ENCODE measurements at places on chromosomes 12 and 14.

DNA sequence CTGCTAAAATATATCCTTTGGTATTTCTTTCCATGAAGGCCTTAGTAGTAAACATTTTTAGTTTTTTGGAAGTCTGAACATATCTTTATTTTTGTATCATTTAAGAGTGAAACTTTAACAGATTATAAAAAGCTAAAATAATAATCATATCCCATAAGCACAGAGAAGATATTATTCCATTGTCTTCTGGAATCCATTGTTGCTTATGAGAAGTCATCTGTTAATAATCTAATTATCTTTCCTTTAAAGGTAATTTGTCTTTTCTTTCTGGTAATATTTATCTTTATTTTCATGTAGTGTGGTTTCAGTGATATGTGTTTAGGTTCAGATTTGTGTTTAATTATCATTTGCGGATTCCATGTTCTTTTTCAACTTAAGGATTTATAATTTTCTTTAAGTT is 261.7 kb downstream of the MSRB3 start:
- no peak for DNase-seq

DNA sequence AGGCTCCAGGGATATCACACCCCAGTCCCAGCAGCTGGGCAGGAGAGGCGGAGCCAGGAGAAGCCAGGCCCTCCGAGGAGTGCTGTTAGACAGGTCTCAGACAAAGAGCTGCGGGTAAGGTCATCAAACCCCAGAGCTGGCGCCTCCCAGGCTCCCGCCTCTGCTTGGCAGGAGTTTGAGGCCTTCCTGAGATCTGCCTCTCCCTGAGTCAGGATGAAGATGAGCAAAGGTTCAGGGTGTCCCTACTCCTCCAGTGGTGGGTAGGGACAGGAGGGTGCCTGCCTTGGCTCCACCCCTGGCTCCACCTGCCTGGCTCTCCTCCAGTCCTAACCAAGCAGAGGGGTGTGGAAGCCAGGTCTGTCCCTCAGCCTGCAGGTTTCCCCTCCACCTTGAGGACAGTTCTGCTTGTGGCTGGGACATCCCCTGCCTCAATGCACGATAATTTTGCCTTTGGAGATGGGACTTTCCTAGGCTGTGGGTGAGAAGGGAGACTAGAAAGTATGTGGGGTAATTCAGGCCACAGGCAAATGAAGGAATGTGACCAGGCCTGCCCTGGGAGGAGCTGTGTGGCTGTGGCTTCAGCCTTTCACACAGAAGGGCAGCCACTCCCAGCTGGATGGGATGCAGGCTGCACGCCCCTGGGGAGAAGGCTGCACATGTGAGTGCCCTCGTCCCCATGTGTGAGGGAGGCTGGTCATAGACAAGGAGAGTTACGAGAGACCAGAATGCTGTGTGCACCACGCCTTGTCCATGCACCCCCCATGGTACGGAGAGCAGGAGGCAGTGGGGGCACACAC is 2.2 kb downstream of the PLEKHG6 start:
- no peak for DNase-seq

GRCh38 chr14:69012256-69012953 is 33.3 kb upstream of the ACTN1 start:
- no peak for DNase-seq

- DNase-seq = no peak
These were observed 157.3 kb upstream of the DDHD1 start for GRCh38 chr14:53310412-53310811.

DNA sequence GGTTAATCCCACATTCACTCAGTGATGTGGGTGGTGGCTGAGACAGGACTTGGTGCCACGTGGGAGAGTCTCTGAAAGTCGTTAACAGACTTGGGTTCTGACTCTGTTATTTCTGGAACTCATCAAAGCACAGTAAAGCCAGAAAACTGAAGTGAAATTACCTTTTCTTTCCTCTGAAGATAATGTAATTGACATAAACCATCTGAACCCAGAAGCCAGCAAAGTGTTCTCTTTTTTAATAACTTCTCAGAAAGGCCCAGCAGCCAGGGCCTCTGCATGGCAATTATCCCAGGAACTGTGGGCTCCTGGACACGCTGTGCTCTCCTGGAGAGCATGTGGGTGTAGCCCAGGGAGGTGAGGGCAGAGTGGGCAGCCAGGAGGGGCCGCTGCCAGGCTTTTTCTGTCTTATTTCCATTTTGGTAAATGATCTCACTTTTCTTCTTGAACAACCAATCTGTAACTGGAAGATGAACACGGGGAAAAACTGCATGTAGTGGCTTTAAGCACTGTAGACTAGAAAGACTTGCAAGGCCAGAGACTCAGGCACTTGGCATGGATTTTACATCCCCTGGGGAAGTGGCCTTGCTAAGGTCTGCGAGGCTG is 444.1 kb upstream of the TMEM132C start:
- DNase-seq = no peak

GRCh38 chr14:75491376-75491978 is 30.8 kb upstream of the BATF start:
- no peak for DNase-seq

- no peak for DNase-seq
These were observed 8.0 kb upstream of the ANKRD9 start for GRCh38 chr14:102517392-102518062.

DNA sequence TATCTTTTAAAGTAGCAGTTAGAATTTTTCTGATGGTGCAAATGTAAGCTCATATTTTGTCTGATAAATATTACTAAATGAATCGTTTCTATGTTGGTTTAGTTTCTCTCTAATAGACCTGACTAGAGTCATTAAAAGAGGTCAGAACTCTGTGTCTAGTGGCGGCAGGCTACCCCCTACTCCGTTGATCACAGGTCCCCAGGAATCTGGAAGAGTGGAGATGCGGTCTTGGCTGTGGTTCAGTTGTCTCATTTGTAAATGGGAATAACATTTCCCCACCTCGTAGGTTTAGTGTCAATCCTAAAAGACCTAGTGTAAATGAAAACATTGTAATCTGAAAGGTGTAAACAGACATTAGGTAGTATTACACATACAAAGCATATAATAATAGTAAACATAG is 4.7 kb upstream of the FOXJ2 start:
- no peak for DNase-seq

GRCh38 chr14:90368946-90369721 is 27.7 kb upstream of the CALM1 start:
- no peak for DNase-seq

DNA sequence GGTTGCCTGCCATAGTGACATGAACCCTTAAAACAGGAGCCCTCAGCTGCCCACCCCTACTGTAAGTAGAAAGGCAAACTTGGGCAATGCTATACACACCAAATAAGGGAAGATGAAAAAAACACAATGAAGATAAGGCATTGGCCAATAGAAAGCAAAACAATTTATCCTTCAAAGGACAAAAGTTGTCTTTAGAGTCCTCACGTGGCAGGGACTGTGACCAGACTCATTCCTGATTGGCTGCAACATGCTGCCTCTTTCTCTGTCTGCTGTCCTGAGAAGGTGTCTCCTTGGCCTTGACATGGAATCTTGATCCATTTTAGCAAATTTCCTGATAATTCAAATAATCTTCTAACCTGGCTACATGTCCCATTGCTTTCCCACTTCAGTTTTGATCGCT is 131.9 kb downstream of the GPR135 start:
- no peak for DNase-seq

GRCh38 chr12:118999107-118999506 is 17.8 kb downstream of the SRRM4 start:
- DNase-seq = no peak

Data from left kidney (tissue), 8 donors.